ENCODE measurements at places on chromosomes 11 and 22.

- DNase-seq: no peak
These were observed 36.2 kb downstream of the LMO1 start for GRCh38 chr11:8227156-8228152.

GRCh38 chr11:116710001-116710674 is 62.6 kb downstream of the BUD13 start:
- DNase-seq: no peak

GRCh38 chr11:76624500-76625379 is 45.8 kb downstream of the LRRC32 start:
- DNase-seq: peak; percentile 14

- no peak for DNase-seq
These were observed 35.1 kb downstream of the RRP8 start for GRCh38 chr11:6568191-6568918.

- no peak for DNase-seq
These were observed 165.4 kb downstream of the FEZ1 start for GRCh38 chr11:125330462-125331325.

DNA sequence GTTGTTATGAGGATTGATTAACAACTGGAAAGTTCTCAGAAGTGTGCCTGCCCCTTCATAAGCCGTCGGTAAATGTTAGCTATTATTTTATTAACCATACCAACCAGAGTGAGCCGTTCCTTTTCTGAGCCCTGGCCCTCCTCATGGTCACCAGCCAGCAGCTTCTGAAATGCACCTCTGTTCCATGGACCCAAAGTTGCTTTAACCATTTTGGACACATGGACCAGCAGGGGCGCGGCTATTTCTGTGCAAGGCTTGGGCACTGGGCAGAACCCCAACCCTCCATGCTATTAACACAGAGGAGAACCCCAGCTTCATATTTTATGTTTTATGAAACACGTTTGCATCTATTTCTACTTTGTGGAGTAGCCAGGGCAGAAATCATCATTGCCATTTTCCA is 18.6 kb upstream of the SCGB1A1 start:
- no peak for DNase-seq

GRCh38 chr11:62233730-62234129 is 8.3 kb upstream of the SCGB1D2 start:
- DNase-seq: no peak

GRCh38 chr11:28673691-28674432 is 565.7 kb downstream of the METTL15 start:
- DNase-seq: no peak

GRCh38 chr22:50048836-50049235 is 9.3 kb downstream of the TTLL8 start:
- no peak for DNase-seq

DNA sequence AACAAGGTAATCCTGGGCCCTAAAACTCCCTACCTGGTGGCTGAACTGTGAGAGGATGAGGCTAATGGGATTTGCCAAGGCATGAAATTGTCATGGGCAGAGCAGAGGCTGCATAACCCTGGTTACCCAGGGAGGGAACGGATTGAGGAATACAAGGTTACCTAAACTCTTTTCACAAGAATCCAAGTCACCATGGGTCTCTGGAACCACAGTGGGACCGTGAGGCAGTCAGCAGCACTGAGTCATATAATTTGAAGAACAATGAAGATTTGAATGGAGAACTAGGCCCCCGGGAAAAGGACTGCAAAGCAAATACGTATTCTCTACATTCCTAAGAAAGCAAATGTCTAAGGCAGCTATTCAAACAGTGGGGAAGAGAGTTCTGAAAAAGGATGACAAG is 19.8 kb downstream of the CAT start:
- DNase-seq: no peak

DNA sequence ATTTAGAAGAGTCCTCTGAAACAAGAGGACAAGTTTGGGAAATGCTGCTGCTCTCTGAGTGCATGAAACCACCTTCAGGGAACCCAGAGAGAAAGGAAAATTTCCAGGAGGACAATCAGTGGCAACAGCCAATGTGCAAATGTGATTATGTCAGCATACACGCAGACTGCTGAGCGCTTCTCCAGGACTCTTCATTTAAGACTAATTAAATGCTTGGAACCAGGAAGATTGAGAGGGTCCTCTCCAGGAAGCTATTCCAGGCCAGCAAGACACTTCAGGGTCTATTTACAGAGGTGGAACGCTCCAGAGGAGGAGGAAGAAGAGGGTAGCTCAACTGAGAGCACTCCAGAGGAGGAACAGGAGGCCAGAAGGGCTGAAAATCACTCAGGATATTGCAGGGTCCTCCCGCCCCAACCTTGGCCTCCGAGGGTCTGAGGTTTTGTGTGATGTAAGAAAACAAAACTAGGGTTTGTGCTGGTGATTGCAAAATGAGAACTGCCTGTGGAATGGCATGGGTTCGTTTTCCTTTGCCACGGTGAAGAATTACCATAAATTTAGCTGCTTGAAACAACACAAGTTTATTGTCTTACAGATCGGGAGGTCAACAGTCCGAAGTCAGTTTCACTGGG is 14.1 kb upstream of the HTR3A start:
- DNase-seq: no peak

GRCh38 chr11:60389279-60389910 is 6.9 kb upstream of the MS4A14 start:
- no peak for DNase-seq

GRCh38 chr11:119490253-119491006 is 67.5 kb upstream of the THY1 start:
- no peak for DNase-seq

GRCh38 chr22:21972293-21972779 is 10.3 kb downstream of the TOP3B start:
- DNase-seq: peak; percentile 54

DNA sequence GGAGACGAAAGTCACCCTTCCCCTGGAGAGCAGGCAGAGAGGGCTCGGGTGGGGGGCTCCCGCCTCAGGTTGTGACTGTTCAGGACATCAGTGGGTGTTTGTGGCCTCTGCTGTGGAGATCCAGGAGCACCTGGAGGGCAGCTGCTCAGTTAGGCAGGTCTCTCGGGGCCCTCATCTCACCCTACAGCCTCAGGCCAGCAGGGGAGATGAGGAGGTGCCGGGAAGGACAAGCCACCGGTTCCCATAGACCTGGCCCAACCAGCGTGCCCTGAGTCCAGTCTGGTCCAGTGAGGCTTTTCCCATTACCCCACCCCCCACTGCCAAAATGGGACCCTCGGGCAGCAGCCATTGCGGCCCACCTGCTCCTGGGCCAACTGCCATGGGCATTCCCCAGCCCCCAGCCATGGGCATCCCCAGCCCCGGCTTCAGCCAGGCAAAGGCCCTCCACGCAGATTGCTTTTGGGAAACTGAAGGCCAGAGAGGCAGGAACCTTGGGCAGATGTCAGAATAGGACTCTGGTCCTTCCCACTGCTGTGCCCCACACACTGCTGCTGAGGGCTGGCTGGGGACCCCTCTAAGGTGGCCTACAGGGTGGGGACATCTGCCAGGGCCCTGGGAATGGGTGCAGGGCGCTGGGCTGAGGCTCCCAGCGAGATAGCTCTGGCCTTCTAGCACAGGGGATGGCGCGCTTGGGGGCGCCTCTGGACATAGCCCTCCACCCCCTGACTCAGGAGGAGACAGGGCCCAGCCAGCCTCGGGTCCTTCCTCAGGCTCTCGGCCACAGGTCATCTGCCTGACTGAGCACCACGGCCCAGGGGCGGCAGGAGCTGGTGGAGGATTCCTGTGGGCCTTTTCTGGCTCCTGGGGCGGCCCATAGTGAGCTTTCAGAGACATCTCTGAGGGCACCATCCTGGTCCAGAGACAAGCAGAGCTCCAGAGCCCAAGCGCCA is 4.8 kb downstream of the PIM3 start:
- DNase-seq: peak; percentile 17

GRCh38 chr11:47863189-47863897 is 15.2 kb upstream of the NUP160 start:
- DNase-seq: no peak

- DNase-seq: no peak
These were observed 70.9 kb downstream of the ZBTB44 start for GRCh38 chr11:130243816-130244215.

DNA sequence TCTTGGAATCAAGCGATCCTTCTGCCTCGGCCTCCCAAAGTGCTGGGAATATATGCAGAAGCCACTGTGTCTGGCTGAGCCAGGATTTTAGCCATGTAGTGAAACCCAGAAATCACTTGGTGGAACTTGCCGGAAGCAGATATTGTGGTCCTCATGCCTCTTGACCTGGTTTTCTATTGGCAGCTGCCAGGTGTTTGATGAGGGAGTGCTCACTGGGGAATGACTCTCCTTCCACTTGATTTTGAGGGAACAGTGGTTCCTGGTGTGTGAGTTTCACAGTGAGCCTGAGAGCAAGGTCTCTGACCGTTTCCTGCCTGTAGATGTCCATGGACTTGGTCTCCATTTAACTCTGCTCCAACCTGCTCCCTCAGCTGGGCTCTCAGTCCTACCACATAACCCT is 34.7 kb upstream of the ELF5 start:
- DNase-seq: no peak

DNA sequence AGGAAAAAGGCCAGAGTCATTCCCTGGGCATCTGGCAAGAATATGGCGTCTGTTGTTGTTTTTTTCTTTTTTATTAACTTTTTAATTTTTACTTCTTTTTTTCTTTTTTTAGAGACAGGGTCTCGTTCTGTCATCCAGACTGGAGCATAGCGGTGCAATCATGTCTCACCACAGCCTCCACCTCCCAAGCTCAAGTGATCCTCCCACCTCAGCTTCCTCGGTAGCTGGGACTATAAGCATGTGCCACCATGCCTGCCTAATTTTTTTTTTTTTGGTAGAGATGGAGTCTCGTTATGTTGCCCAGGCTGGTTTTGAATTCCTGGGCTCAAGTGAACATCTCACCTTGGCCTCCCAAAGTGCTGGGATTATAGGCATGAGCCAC is 54.0 kb upstream of the PRDM11 start:
- no peak for DNase-seq

GRCh38 chr11:95505927-95506426 is 275.0 kb upstream of the SESN3 start:
- no peak for DNase-seq

GRCh38 chr22:48098243-48098920 is 1335.9 kb downstream of the TBC1D22A start:
- DNase-seq: peak; percentile 57

GRCh38 chr11:7381937-7382336 is 103.4 kb upstream of the OLFML1 start:
- no peak for DNase-seq

GRCh38 chr11:57158599-57158998 is 23.2 kb upstream of the LRRC55 start:
- no peak for DNase-seq

GRCh38 chr22:23122992-23123803 is 18.6 kb downstream of the RSPH14 start:
- DNase-seq: no peak

DNA sequence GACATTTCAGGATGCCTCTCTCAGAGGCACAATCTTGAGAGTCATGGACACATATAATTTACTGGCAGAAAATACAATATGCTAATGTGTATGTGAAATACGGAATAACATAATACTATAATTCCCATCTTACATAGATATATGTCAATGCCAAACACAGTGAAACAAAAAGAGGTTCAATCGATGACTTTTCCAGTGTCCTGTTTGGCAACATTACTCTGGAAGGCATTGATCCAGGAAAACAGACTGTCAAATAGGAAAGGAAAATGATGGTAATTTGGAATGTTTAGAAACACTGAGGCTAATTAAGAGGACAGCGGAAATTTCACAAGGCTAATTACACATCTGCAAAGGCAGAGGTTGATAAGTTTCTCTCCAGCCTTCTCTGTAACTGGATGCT is 942.3 kb downstream of the LRRC4C start:
- no peak for DNase-seq

DNA sequence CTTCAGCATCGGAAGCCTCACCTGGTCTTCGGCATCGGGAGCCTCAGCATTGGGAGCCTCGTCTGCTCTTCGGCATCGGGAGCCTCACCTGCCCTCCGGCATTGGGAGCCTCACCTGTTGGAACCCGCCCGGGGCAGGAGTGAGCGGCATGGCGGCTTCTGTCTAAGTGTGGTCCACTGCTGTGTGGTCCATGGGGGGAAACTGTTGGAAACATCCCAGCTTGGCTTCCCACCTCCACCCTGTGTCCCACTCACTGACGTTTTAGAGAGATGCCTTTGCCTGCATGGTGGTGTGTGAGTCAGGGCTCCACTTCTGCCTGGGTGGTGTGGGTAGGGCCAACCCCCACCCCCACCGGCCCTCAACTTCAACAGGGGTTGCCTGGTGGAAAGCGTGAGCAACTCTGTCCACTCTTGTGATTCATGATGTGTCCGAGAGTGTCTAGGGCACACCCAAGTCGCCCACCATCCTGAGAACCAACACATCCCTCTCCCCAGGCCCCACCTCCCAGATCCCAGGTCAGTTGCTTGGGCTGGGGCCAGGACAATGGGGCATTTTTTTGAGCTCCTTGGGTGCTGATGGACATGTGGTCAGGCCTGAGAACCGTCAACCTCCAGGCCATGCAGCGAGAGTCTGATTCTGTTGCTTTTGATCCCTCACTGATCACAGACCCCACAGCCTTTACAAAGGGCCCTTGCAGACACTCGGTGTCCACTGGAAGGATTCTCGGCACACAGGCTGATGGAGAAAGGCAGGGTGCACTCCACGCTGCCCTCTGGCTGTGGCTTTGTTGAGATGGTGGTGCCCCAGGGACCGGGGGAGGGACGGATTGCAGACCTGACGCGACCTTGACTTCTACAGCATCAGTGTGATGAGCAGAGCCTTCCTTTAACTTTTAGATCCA is 406.7 kb downstream of the TBC1D22A start:
- DNase-seq: no peak

All from activated CD4-positive, alpha-beta memory T cell treated with anti-CD3 and anti-CD28 coated beads, Interleukin-2, amount 10 ng/mL, durations not matched to agents 7 days and 5 days (primary cell).